Mesenteric fat pad (tissue), 1 donor: ENCODE measurements at places on chromosomes 7 and 10.

DNA sequence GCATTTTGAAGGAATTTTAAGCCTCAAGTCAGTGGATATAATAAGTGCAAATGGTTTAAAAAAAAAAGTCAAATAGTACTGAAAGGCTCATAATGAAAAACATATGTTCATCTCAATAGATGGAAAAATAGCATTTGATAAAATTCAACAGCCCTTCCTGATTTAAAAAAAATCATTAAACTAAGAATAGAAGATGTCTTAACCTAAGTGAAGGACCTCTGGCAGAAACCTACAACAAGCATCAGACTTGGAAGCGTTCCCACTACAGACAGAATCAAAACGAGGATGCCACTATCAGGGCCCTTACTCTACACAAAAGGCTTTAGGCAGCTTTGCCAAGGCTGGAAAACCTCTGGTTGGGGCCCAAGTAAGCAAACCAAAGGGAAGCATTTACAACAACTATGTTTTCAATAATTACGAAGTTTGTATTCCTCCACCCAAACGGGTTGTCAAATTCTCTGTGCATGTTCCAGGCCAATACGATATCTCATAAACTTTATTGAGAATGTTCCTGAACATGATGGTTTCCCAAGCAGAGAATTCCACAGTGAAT, 45.1 kb downstream of the CYTH3 start:
- DNase-seq, result no peak

DNA sequence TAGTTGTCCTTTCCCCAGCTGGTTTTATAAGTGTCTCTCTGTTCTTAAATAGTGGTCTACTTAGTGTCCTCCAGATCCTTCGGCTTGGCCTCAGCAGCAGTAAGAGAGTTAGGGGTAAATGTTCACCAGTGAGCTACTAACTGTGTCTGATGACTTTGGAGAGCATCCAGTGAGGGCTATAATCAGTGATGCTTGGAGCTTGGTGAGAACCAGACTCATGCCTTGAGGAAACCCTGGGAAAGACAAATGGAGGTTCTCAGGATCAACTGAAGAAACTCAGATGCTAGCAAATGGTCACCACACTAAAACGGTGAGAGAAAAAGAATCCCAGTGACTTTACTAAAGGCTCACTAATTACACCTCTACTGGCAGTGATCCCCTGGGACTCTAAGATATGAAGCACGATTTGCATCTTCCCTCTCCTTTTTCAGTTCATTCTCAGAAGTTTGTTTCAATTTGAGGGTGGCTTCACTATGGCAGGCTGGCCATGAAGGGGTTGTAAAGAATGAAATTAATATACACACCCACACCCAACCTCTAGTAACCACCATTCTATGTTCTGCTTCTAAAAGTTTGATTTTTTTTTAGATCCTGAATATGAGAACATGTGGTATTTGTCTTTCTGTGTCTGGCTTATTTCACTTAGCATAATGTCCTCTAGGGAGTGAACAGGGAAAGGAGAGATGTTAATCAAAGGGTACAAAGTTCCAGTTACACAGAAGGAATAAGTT, 177.9 kb downstream of the PDE1C start:
- DNase-seq, result no peak

- DNase-seq, result no peak
Measured at GRCh38 chr7:70402069-70402468, 729.9 kb upstream of the GALNT17 start.

DNA sequence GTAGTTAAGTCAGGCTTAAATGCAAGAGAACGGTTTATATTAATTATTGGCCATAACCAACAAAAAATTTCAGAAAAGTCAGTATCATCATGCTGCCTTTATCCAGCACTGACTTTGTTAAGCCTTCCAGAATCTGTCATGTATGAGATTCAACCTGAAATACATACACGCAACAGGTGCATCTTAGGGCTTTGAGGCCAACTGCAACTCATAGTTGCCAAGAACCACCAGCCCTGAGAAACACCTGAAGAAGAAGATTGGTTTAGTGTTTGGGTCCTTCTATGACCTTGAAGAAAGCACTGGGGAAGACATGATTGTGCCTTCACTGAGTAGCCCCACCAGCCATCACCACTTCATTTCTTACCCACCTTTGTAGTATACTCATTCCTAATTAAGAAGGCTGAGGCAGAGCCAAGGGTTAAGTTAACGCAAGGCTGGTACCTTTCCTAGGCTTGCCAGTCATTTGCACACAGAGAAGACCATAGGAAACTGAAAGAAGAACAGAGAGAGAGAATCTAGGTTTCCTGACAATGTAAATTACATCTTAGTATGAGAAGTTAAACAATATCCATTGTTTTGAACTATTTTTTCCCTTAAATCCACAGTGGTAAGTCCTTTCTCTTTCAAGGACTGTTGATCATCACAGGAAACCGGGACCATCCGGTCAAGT, 200.1 kb upstream of the PRKCQ start:
- no peak for DNase-seq

- DNase-seq, result no peak
Measured at GRCh38 chr10:97574374-97575126, 2.0 kb downstream of the ANKRD2 start.

- no peak for DNase-seq
Measured at GRCh38 chr10:101894742-101895141, 51.1 kb upstream of the KCNIP2 start.

- no peak for DNase-seq
Measured at GRCh38 chr10:24237801-24238395, 29.0 kb downstream of the KIAA1217 start.

GRCh38 chr7:111499027-111499426, 63.3 kb downstream of the IMMP2L start:
- DNase-seq, result no peak

GRCh38 chr10:27525819-27526218, 21.7 kb downstream of the RAB18 start:
- no peak for DNase-seq

- DNase-seq, result no peak
Measured at GRCh38 chr7:154743206-154743605, 259.7 kb downstream of the PAXIP1 start.

- no peak for DNase-seq
Measured at GRCh38 chr7:36802459-36803135, 78.3 kb upstream of the AOAH start.

DNA sequence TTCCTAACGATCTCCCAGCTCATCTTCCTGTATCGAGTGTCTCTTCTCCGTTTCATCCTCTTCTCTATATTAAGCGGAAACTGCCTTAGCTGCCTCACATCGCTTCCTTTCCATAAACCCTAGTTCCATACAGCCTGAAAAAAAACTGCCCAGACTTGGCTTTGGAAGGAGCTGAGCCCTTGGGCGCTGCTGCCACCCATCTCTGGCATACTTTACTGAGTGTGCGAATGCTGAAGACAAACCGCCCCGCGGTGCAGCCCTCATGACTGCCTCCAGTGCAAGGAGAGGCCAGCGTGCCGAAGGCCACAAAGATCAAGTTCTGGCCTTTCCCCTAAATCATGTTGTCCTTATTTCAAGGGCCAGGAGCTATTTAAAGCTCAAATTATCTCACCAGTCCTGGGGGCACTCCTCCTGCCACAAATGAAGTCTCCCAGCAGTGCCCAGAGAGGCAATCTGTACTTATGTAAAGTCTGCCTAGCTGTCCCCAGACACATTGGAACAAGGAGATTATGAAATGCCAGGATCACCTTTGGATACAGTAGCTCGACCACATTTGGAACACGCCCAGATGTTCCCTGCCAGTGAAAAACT, 25.2 kb downstream of the YWHAG start:
- DNase-seq, result peak; percentile 88

- DNase-seq, result no peak
Measured at GRCh38 chr7:112161253-112162141, 44.7 kb downstream of the DOCK4 start.

- no peak for DNase-seq
Measured at GRCh38 chr10:131273476-131273875, 38.0 kb downstream of the TCERG1L start.

DNA sequence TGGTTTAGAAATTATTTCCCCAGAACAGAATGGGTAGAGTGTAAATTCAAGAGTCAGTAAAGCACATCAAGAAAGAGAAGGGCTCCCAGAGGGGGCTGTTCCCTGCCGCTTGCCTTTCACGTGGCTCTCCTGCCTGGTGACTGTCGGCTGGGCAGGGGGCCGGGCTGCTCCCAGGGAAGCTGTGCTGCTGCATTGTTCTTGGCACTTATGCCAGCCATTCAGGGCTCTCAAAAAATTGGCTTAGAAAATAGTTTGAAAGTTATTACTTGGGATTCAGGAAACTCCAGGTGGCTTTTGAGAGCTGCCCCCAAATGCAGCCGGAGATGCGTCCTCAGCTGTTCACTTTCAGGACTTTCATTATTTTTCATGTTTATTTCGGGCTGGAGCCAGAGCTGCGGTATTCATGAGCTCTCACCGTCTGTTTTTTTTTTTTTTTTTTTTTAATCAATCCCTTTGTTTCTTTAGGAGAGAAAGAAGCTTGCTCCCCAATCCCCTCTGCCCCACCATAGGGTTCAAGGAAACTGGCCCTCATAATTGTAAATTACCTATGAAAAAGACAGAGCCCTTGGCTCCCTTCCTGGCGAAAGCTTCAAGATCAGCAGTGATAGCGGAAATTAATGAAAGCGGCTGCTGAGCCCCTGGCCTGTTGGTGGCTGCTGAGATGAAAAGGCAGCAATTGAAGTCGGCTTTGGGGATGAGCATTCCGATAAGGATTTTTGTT, 94.1 kb downstream of the SORCS3 start:
- no peak for DNase-seq

- DNase-seq, result no peak
Measured at GRCh38 chr10:128566361-128566968, 440.2 kb upstream of the MKI67 start.

DNA sequence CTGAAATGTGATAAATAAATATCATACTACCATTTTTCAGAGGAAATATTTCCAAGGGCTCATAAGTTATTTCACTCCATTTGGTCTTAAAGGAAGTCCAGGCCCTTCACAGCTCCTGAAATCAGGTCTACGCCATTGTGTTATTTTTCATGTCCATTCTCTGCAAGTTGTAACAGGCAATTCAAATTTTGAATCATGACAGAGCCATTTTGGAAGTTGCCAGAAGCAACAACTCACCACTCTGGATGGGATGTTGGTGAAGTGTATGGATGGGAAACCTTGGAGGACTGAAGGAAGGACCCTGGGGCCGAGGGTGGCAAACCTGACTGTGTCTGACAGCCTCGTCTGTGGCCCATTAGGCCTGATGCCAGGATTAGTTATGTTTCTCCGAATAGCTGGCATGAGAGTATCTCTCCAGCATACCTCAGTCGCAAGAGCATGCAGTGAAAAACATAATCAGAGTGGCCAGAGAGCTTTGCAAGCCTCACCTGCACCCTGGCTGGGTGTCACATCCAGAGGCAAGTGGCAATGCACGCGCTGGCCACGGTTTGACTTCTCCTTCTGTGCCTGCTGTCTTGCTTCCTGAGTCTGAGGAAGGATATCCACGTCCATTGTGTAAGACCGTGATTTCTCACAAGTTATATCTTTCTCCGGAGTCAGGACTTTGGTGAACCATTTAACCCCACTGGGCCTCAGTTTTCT, 87.1 kb downstream of the NRP1 start:
- no peak for DNase-seq

DNA sequence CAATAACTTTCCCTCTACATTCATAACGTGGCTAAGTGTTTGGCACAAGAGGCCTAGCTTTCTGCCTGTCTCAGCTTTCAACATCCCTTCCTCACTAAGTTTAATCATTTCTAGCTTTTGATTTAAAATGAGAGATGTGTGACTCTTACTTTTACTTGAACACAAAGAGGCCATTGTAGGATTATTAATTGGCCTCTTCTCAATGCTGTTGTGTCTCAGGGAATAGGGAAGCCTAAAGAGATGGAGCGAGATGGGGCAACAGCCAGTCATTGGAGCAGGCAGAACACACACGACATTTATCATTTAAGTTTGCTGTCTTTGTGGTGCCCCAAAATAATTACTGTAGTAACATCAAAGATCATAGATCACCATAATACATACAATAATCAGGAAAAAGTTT, 167.1 kb upstream of the TRIM24 start:
- DNase-seq, result no peak

DNA sequence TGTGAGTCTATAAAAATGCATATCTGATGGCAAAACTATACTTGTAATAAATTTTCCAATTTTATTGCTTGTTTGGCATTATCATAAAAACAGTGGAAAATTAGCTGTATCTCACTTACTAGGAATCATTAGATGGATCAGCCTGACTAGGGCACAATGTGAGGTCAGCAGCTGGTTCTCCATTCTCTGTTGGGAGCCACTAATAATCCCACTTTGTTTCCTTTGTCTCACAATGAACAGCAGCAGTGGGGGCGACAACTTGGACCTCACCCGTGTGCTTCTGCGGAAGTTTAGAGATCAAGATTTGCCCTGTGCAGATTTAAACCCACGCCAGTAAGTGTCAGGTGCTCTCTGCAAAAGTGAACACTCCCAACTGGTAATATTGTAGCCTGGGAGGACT, 295.5 kb downstream of the ABCA13 start:
- DNase-seq, result no peak

- DNase-seq, result peak; percentile 89
Measured at GRCh38 chr7:6271060-6271658, 1.3 kb downstream of the CYTH3 start.

DNA sequence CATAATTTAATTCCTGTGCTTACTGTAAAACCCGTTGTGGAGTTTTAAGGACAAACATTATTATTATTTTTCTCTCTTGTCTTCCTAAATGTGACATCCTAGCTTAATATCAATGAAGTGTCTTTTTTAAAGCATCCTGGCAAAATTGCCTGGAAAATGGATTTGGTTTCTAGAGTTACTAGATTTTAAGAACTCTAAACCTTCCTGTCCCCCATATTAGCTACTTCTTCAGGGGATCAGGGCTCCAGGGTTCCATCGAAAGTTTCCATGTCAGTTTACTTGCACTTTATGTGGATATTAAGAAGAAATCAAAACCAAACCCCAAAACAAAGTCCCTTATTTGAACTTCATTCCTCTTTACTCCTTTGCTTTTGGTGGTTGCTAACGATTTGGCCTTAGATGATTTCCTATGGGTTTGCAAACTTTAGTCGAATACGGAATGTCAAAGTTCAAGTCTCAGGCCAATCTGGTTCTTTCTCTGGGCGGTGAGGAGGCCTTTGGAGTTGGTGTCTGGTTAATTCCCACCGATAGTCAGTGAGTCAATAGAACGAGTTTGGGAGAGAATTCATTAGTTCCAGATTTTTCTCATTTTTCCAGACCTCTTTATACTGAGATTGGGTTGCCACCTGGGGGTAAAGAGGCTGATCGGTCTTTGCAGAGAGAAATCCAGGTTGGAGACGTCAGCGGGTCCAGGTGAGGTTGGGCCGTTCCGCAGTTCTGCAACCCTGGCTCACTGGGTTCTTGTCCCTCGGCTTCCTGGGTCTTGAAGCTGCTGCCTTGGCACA, 1.1 kb downstream of the CUX1 start:
- peak; percentile 64 for DNase-seq
